ENCODE measurements at places on chromosomes 6 and 20. TPM values are rescaled to one million over a fixed set of nuclear protein-coding genes. Genes with fewer than 3 reads are reported as not detected.

The TFAP2D gene
- not detected for total RNA-seq

The ZC2HC1B gene
- total RNA-seq: not detected

The ARHGAP18 gene
- 28.3 TPM for total RNA-seq

The GPR31 gene
- not detected for total RNA-seq

The BPIFA3 gene
- not detected for total RNA-seq

The HRH3 gene
- total RNA-seq: not detected

The RIMS4 gene
- total RNA-seq: 0.02 TPM

The BMP6 gene
- total RNA-seq: not detected

The MDFI gene
- total RNA-seq: 1.4 TPM

GRCh38 chr20:5691918-5692618 is 58.1 kb upstream of the SHLD1 start:
- no peak for DNase-seq

GRCh38 chr6:114740547-114740946 is 397.7 kb upstream of the HS3ST5 start:
- peak; percentile 18 for DNase-seq

DNA sequence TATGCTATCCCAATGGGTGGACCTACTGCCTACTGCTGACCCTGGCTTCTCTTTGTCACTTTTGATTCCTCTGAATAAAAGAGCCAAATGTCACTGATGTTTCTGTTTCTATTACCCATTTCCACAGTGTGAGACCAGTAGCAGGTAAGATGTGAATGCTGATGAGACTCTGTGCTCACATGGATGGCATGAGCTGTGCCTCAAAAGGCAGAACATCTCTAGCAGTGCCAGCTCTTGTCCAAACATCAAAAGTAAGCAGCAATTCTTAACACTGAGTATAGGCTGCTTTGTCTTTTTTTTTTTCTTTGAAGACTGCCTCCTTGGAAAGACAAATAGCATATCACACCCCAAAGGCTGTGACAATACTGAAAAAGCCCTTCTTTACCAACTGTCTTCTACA is 459.2 kb upstream of the RUNX2 start:
- no peak for DNase-seq

DNA sequence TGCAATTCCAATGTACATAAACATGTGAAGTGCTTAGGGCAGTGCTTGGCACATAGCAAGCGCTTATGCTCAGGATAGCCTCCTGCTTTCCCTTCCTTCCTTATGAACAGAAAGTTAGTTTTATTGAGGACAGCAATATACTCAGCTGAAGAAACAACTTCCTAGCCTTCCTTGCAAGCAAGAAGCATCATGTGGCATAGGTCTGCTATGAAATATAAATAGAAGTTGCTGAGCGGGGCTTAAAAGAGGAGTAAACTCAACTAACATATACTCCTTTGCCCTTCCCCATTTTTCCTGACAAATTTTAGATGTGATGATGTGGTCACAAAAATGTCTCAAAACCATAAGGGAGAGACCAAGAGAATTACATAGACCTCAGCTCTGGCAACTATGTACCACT is 98.9 kb downstream of the KIF16B start:
- no peak for DNase-seq

- DNase-seq: peak; percentile 91
Observed at GRCh38 chr6:12196326-12196936, 93.7 kb upstream of the EDN1 start.

DNA sequence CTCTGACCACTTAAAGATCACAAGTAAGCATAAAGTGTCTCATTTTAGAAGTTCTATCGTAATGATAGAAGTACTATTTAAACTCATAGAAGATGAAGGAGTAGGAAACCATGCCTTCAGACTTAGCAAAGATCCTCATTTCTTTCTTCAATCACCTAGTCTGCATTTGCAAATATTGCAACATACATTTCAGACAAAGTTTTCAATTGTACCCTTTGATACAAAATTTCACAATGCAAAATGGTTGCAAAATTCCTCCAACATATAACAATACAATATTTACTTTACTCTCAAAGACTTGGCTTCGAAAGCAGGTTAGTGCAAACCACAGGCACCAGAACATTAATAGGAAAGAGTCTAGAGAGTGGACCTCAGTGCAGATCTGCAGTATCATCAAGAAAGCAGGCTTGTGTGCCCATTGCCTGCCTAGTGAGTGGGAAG is 16.1 kb upstream of the ROS1 start:
- DNase-seq: peak; percentile 61

DNA sequence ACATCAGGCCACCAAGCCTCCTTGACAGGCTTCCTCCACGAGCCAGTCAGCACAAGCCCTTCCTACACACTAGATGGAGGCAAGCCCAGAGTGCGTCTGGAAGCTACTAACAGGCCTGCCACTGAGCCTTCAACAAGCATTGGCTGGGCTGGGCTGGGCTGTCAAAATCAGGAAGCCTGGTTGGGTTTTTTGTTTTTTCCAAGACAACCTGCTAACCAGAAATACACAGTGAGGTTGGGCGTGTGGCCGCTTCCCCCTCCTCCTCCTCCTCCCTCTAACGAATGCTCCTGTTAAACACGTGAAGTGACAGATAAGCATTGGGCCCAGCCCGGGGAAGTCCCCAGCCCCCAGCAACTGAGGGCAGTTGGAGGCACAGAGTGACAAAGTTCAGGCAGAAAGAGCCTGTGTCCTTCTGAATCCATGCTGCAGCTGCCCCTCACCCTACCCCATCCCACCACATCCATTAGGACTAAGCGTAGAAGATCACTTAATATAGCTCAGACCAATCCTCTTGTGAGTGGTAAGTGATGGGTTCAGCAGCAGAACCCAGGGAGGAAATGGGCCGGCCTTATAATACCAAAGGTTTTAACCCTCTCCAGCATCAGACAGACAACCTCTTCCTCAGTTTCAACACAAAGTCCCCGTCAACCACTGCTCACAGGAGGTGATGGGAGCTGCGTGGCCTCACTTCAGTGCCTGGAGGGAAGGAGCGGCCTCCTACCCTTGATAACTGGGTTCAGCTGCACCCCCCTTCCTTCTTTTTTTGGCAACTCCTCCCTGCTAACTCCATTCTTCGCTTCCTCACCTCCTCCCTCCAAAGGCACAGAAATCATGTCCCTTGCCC is 1.1 kb downstream of the NFATC2 start:
- DNase-seq: peak; percentile 37

DNA sequence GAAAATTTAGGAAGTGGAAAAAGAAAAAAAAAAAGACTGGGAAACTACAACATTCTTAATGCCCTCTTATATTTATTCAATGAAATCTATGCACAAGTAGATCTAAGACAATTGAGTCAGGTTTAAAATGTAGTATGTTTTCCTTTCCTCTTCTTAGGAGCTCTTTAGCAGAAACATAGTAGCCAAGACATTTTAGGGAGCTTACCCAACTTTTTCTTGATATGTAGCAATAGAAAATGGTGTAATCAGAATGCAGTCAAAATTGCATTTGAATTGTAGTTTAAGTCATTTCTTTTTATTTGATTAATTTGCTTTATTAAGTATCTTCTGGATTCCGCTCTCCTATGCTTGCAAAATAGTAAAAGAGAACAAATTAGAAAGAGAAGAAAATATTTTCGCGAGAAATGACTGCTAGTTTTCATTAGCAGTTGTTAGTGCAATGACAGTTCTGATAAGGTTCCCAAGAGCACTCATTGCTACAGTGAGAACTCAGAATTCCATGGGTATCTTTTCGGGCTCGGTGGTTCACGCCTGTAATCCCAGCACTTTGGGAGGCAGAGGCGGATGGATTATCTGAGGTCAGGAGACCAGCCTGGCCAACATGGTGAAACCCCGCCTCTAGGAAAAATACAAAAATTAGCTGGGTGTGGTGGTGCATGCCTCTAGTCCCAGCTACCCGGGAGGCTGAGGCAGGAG is 52.2 kb downstream of the JARID2 start:
- DNase-seq: no peak

DNA sequence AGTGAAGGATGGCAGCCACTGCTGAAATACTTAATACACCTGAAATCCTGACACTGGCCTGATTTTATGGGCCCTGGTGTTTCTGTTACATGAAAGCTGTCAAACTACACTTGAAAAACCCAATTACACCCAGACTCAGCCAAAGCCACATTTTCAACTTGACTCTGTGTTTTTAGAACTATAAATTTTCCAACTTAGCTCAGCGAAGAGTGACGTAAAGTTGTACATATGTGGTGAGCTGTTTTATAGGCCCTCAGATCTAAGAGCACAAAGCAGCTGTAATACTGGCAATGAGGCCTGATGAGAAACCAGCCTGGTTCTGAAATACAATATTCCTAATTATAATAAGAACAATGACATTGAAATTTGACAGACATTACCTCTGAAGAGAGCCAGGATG is 18.6 kb downstream of the SCML4 start:
- DNase-seq: no peak

DNA sequence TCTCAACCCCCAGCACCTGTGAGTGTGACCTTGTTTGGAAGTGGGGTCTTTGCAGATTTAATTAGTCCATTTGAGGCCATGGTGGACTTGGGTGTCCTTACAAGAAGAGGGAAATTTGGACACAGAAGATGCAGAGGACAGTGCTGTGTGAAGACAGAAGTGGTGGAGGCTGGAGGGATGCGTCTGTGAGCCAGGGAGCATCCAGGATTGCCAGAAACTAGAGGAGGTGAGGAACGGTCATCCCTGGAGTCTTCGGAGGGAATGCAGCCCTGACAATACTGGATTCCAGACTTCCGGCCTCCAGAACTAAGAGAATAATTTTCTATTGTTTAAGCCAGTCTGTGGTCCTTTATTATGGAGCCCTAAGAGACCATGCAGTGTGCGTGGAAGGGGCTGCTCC is 22.9 kb upstream of the NPBWR2 start:
- no peak for DNase-seq

GRCh38 chr6:34476447-34476846 is 10.6 kb downstream of the PACSIN1 start:
- DNase-seq: no peak

- DNase-seq: no peak
Observed at GRCh38 chr6:137373296-137373695, 120.9 kb downstream of the OLIG3 start.

- no peak for DNase-seq
Observed at GRCh38 chr20:41139227-41140093, 2.1 kb downstream of the PLCG1 start.

GRCh38 chr6:41449399-41450245 is 96.6 kb upstream of the FOXP4 start:
- no peak for DNase-seq

- peak; percentile 99 for DNase-seq
Observed at GRCh38 chr20:53773792-53774401, 180.3 kb upstream of the ZNF217 start.

DNA sequence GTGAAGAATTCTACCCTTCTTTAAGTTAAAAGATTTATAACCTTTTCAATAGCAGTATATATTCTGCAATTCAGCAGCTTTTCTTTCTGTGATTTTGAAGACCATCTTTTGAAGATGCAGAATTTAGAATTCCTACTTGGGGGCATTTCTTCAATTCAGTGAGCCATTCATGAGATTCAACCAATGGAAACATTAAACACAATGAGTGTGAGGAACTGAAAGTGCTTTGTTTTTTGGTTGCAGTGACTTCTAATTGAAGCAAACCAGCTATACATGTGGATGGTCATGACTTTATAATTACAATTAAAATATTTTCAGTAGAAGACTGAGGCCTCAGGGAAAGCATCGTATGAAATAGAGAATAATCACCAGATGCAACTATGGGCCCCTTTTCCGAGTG is 108.3 kb downstream of the CARMIL1 start:
- no peak for DNase-seq

DNA sequence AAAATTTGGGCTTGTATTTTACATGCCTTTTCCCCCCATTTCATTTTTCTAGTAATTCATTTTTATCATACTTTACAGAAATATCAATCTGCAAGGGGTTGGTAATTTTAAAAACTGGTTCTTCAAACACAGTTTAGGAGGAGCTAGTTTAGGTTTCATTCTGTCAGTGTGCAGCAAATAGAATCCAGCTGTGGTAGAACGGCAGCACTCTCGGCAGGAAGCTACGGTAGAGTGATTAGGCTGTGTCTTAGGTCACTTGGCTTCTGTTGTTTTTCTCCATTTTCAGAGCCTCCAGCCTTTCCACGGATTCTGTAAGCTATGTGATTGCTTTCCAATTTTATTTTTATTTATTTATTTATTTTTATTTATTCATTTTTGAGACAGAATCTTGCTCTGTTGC is 32.7 kb downstream of the TLDC2 start:
- DNase-seq: no peak

GRCh38 chr6:1872649-1873131 is 263.0 kb downstream of the FOXC1 start:
- DNase-seq: peak; percentile 62

- no peak for DNase-seq
Observed at GRCh38 chr6:156313037-156313436, 464.1 kb upstream of the ARID1B start.

DNA sequence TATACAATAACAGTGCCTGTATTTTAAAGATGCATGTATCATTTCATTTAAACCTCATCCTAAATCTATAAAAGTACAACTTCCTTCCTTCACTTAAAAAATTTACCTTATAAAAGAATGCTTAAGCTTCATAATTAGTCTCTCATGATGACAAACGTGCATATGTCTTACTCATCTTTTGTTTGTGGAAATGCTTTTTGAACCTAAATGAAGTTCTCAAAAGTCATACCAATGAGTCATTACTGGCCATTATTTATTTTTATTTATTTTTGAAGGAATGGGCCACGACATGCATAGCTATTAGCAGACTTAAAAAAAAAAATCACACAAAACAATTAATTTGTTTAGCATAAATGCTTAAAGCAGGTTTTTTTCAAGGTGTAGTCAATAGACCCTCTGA is 3.7 kb downstream of the TFB1M start:
- DNase-seq: peak; percentile 79

GRCh38 chr20:23249541-23249940 is 101.0 kb upstream of the NXT1 start:
- DNase-seq: no peak

DNA sequence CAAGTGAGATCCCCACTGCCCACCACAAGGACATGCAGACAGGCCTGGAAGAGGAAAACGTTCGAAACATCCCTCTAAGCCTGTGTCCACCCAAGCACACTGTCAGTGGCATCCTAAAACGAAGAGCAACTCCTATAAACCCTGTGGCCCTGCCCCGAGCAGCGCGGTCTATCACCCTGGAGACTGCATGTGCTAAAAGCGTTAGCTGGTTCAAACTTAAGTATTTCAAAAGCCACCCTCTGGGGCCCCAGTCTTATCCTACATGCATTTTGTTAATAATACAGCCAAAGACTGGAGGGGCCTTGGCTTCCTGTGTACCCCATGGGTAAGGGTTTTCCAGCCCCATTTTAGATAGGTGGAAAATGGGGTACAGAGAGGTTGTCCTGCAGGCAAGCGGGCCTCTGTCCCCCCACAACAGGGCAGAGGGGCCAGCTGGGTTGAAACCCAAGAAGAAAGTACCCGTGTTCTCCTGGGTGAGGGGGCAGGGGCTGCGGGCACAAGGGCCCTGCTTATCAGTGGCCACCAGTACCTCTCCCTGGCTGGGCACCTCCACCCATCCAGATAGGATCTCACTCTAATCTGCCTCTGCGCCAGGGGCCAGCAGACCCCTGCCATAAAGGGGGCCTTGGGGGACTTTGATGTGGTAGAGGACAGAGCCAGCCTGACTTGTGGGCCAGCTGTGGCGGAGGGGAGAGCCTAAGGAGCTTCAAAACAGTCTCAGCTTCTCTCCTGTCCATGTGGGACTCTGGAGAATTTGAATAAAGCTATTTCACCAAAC is 28.3 kb downstream of the PREX1 start:
- DNase-seq: no peak

GRCh38 chr20:61761453-61762166 is 304.1 kb downstream of the TAF4 start:
- DNase-seq: no peak
